ENCODE measurements at places on chromosomes 3 and 15.

GRCh38 chr3:142098964-142099363 lies 50.4 kb downstream of the TFDP2 start:
- no peak for DNase-seq

- DNase-seq = no peak
Observed at GRCh38 chr15:74130849-74131627, 652 bp downstream of the ISLR2 start.

DNA sequence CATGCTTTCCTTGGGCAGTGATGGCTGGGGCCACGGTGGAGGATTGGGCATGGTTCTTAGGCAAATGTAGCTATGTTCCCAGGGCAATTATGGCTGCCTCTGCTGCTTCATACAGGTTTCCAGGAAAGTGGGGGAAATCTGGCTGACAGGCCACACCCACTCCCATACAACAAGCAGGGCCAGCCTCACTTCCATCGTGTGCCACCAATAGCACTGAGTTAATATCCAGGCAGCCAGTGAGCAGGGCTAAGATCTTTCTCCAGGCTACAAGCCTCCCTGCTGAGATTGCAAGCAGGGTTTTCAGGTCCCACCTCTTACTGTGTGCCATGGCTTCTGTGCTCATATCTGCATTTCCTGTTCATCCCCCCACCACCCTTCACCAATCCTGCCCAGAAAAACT lies 1291.9 kb downstream of the SI start:
- DNase-seq = no peak

- no peak for DNase-seq
Observed at GRCh38 chr15:58019503-58020376, 45.8 kb downstream of the ALDH1A2 start.

DNA sequence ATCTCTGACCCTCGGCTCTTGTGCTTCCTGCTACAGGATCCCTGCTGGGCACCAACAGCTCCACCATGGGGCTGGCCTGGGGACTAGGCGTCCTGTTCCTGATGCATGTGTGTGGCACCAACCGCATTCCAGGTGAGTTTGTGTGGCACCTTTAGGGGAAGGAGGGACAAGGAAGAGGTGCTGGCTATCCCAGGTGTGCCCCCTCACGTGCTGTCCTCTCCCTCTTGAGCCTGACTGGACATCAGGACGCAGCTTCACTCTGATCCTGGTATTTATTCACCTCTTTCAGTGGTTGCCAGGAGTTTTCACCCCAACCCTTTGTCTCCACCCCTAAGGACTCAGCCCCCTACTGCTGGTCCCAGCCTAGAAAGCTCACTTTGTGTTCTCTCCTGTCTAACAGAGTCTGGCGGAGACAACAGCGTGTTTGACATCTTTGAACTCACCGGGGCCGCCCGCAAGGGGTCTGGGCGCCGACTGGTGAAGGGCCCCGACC lies 960 bp downstream of the THBS1 start:
- peak; percentile 69 for DNase-seq

DNA sequence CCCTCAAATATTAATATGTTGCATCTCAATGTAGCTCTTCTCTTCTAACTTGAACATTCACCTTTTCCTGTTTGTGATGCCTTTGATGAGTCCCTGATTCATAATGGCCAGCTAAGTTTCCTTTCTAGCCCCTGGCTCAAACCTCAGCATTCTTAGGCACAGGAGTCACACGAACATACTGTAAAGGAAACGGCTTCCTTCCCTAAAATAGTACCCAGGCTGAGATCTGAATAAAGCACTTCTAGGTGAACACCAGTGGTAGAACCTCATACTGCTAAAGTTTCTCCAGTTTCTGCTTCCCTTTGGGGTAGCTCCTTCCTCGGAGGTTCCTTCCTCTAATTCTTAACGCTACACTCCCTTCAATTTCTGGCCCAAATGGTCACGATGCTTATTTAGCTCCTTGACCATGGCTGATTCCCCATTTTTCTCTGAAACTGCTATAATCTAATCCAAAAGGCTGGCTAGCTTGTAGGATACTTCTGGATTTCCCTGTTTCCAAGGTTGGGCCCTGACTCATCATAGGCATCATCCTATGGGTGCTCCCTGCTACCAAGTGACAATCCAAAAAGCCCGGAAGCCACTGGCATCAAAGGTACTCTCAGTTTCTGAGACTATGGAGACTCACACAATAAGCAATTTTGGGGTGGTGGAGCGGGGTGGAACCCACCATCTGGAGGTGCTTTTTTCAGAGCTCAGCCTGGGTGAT lies 2.4 kb downstream of the ANAPC13 start:
- DNase-seq = no peak

- no peak for DNase-seq
Observed at GRCh38 chr3:18580268-18580667, 155.1 kb upstream of the SATB1 start.

- DNase-seq = no peak
Observed at GRCh38 chr3:185718736-185719593, 105.9 kb downstream of the IGF2BP2 start.

GRCh38 chr3:196624067-196624790 lies 15.3 kb upstream of the NRROS start:
- DNase-seq = no peak

- peak; percentile 63 for DNase-seq
Observed at GRCh38 chr3:141933421-141934300, 57.2 kb downstream of the ATP1B3 start.

- no peak for DNase-seq
Observed at GRCh38 chr15:89749054-89749453, 2.0 kb downstream of the MESP1 start.

DNA sequence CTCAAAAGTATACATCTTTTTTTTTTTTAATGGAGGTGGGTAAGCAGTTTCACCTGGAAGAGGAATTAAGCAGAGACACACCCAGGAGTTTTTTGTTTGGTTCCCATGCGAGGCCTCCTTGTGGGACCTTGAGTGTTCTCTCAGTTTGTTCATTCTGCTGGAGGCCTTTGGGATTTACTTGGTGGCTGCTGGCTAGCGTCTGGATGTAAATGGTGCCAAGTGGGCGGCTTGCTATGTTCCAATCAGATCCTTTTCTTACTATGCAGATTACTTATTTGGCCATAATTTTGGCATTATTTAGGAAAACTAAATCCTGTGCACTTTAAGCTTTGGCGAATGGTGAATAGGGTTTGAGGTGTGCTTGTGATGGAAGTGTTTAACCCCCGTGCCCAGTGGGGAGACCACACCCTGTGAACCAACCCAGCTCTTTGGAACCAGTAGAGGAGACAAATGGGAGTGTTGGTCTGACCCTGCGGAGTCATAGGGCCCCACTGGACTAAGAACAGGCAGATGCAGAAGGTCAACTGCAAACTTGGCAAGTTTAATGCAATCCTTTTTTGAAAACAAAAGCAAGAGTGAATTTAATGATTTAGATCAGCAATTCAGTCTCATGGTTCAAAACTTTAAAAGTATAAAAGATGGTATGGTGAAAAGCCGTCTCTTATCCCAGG lies 79.4 kb downstream of the EBLN2 start:
- no peak for DNase-seq

DNA sequence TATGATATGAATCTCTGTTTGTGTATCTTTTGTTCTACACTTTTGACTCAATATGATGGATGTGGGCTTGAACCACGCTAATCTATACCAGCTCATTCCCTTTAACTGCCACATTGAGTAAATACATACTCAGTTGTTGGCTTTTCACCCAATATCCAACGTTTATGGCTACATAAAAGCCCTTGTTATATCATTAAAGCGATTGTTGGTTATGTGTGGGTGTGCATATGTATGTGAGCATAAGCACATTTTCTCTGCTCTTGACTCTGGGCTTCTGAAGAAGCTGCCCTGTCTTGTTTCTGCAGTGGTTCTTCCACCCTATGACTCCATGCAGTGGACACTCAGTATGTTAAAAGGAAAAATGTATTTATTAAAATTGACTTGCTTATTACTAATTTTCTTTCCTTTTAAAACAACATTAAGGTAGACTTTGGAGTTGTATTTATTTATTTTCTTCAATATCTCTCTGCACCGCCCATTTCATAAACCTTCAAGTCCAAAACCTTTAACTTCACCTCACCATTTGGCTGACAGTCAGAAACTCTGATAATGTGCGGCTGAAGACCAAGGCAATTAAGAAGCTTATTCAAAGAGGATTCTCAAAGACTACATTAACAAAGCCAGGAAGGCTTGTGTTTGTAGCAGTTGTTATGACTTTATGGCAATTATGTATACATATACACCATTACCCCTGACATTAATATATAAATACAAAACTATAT lies 156.1 kb downstream of the THRB start:
- DNase-seq = no peak

- no peak for DNase-seq
Observed at GRCh38 chr3:72872183-72872582, 15.7 kb upstream of the GXYLT2 start.

GRCh38 chr3:166570102-166570501 lies 732.9 kb upstream of the BCHE start:
- no peak for DNase-seq

GRCh38 chr3:112352720-112353119 lies 19.8 kb downstream of the CD200 start:
- DNase-seq = no peak

GRCh38 chr3:125478326-125478725 lies 41.7 kb downstream of the SNX4 start:
- DNase-seq = no peak

GRCh38 chr3:44576613-44577012 lies 8.2 kb upstream of the ZNF660 start:
- DNase-seq = peak; percentile 25

DNA sequence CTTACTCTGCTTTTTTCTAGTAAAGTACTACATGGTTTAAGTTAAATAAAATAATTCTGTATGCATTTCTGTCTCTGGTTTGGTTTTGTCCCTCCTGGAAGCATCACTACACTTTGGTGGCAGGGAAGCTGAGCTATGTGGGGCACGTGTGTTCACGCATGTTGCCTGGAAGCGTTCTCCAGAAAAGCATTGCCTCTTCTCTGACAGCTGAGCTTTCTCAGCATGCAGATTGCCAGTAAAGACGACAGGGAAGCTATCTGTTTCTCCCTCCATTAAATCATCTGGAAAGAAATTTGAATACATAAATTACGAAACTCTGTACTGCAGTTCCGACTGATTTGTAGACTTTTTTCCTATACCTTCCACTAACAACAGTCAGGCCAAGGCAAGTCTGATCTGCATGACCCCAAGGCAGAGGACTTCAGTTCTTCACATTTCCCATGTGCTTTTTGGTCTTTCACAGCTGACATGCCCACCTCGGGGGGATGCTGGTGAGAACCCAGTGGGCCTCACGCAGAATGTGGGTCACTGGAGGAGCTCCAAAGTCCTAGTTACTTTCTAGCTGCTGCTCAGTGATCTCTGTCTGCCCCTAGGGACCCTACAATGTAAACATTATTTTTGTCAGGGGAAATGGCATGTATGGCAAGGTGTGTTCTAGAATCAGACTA lies 43.0 kb downstream of the PGPEP1L start:
- no peak for DNase-seq

DNA sequence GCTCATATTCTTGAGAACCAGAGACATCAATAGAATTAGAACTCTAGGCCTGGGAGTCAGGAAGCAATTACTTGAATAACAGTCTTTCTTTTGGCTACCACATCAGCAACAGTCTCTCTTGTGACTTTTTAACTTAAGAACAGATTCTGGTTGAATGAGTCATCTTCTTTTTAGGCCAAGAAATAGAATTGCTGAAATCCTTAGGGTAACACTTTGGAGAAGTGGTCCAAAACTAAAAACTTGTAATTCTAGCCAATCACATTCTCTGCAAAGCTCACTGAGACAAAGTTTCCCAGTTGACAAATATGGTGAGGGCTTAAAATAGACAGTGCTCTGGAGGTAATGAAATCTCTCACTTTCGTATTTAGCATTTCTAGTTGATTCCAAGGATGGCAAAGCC lies 238.0 kb downstream of the SHOX2 start:
- no peak for DNase-seq

- no peak for DNase-seq
Observed at GRCh38 chr3:40397912-40398311, 10.9 kb downstream of the ENTPD3 start.

DNA sequence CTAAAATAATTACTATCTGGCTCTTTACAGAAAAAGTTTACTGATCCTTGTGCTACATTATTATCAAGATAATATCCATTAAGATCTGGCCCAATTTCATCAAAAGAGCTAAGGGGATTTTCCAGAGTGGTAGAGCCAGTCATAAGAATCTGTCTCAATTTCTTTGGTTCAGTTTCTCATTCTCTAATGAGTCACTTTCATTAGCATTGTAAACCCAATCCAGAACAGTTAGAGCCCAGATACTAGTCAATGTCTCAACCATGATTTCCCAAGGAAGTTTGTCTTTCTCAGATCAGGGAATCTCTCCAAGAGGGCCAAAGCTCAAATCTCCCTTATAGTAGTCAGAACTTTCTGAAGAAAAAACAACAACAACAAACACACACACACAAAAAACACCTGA lies 131.1 kb upstream of the PPP2R3A start:
- DNase-seq = no peak

DNA sequence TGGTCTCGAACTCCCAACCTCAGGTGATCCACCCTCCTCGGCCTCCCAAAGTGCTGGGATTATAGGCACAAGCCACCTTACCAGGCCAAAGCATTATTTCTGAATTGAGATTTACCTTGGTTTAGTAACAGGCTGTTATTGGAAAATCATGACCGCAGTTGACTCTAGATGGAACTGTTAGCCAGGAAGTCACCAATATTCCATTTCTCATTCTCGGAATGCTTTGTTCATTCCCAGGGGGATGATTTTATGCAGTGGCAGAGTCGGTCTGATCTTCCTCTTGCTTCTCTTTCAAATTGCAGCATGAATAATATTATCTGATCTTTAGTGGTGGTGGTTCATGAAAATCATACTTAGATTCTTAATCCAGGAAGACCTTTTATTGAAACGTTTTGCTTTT lies 195.5 kb upstream of the MBNL1 start:
- no peak for DNase-seq

GRCh38 chr3:58260261-58260731 lies 22.7 kb downstream of the ABHD6 start:
- DNase-seq = no peak

- no peak for DNase-seq
Observed at GRCh38 chr3:30668051-30668609, 61.7 kb downstream of the TGFBR2 start.

DNA sequence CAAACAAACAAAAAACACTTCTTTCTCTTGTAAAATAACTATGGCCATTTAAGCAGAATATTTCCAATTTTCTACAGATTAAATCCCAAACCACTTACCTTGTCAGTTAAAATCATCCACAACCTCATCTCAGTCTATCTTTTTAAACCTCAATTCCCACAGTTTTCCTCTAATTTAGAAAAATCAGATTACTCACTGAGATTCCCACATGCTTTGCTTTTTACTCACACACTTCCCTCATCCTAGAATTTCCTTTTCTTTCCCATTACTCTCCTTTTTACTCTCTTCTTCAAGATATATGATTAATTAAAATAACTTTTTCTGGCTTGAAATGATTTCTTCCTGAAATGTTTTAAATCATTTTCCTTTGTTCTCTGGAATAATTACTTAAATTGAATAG lies 790.7 kb downstream of the ROBO1 start:
- DNase-seq = no peak

Data from right hindlimb (tissue), 1 donor.